ENCODE measurements at places on chromosomes 6 and 20.
A peak's percentile ranks its signal among the peaks of the same experiment; 100 is the strongest.

DNA sequence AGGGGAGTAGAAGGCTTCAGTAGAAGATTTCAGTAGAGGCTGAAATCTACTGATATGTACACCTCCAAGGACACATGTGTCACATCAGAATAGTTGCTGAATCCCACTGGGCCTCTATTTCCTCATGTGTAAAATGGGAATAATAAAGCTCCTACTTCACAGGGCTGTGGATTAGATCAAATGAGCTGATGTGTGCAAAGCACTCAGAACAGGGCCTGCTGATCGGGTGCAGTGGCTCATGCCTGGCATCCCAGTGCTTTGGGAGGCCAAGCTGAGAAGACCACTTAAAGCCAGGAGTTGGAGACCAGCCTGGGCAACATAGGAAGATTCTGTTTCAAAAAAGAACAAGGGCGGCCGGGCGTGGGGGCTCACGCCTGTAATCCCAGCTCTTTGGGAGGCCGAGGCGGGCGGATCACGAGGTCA, 8.1 kb upstream of the AP5S1 start:
- no peak for ATAC-seq

- no peak for ATAC-seq
Measured at GRCh38 chr6:42108071-42108470, 34.3 kb downstream of the C6orf132 start.

DNA sequence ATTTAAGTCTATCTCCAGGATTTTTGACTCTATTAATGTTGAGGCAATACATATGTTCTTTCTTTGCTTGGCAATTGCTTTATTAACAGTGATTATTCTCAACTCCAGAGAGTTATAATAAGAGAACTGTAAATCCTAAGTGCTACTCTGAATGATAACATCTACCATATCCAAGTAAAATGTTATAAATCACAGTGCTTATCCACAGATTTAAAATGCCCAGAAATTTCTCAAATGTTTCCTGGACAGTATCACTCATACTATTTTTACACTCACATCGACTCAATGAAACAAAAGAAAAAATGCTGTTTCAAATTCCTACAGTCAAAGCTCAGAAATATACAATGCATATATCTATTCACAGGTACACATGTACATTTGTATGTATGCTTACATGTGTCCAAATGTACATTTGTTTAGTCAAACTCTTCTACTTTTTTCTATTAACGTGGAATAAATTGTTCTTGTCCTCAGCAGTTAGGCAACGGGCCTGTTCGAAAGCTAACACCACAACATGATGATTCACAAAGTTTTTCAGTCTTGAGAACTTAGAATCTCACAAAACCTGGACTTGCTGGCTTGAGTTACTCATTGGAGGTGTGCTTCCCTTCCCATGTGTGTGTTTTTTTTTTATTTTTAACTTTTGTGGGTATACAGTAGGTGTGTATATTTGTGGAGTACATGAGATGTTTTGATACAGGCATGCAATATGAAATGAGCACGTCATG, 193.0 kb downstream of the GJA10 start:
- ATAC-seq, result no peak

GRCh38 chr20:58555078-58555765, 40.0 kb upstream of the APCDD1L start:
- ATAC-seq, result no peak

- ATAC-seq, result peak; percentile 9
Measured at GRCh38 chr20:58650181-58650775, 805 bp upstream of the STX16 start.

- no peak for ATAC-seq
Measured at GRCh38 chr6:156917213-156917612, 140.0 kb downstream of the ARID1B start.

GRCh38 chr6:129359811-129360681, 349.9 kb downstream of the ARHGAP18 start:
- ATAC-seq, result no peak

- ATAC-seq, result no peak
Measured at GRCh38 chr20:64115171-64115911, 8.0 kb upstream of the NPBWR2 start.

DNA sequence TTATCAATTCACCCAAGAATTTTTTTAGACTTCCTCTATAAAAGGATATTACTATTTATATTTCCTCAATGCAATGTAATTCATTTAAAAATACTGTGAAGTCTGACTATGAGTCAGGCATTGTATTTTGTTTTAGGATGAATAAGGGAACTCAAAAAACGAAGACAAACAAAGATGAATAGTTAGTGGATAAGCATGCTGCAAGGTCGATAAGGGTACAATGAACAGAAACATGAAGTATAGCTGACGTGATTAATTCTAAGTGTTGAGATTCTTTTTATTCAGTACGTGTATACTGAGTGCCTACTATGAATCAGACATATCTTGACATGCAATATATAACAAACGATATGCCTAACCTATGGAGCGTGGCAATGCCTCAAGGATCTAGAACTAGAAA, 105.4 kb downstream of the PDE10A start:
- no peak for ATAC-seq

DNA sequence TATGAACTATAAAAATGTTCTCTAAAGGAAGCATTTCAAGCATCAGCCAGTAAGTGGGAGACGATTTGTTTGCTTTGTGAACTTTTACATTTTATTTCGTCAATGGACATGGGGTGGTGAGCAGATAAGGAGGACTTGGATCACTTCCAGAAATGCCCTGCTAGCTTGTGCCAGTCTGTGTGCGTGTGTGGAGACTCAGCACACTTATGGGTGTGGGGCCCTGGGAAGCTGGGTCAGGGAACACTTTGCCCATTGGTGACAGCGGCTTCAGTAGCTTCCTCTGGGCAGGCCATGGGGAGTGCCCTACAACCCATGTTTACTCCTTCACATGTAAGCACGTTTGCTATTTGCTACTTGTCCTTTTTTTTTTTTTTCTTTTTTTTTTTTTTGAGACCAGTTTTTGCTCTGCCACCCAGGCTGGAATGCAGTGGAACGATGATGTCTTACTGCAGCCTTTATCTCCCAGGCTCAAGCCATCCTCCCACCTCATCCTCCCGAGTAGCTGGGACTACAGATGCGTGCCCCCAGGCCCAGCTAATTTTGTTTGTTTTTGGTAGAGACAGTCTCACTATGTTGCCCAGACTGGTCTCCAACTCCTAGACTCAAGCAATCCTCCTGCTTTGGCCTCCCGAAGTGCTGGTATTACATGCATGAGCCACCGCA, 24.2 kb downstream of the PRDM1 start:
- no peak for ATAC-seq

DNA sequence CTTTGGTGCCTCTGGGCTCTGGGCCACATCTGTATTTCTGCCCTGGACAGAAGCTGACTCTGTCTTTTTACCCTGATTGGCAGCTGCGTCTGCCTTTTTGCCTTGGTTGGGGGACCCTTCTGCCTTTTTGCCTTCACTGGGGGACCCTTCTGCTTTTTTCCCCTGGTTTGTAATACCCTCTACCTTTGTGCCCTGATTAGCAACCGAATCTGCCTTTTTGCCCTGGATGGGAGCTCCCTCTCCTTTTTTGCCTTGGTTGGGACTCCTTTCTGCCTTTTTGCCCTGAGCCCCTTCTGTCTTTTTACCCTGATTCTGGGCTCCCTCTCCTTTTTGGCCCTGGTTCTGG, 23.4 kb downstream of the RRBP1 start:
- no peak for ATAC-seq

GRCh38 chr6:56573624-56574023, 69.1 kb downstream of the DST start:
- ATAC-seq, result no peak

DNA sequence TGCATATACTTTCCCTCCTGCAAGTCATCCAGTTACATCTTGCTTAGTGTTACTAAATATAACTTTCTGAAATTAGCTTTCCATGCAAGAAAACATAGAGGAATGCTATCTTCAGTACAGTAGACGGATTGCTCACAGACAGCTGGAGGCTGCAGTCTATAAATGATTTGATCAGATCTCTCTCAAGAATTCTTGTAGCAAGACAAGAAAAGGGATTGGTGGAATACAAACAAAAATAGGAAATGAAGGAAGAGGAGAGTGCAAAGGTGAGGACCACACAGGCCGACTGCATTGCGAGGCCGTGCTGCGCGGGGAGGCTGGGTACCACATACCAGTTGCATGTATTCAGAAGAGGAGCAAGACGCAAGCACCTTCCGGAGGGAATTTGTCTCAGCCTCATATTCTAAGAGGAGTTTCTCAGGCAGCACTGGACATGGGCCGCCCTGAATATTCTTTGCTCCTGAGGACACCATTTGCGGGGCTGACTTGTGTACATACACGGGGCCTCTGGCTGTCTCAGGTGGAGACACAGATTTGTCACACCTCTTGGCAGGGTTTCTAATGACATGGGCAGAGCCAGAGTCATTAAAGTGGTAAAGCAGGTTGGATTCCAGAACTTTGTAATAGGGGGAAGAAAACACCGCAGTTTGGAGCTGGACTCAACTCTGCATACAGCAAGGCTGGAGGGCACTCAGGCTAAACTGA, 22.7 kb upstream of the KIF25 start:
- no peak for ATAC-seq

GRCh38 chr6:143515061-143515760, 3.7 kb upstream of the FUCA2 start:
- no peak for ATAC-seq

GRCh38 chr20:1625083-1625690, 5.4 kb upstream of the SIRPB1 start:
- ATAC-seq, result peak; percentile 72

- ATAC-seq, result peak; percentile 74
Measured at GRCh38 chr6:38638941-38639497, 710 bp downstream of the BTBD9 start.

- ATAC-seq, result peak; percentile 44
Measured at GRCh38 chr6:107489636-107490565, at the start of gene SOBP. Gene SOBP (plus strand): TSS chr6:107490117. CDS start chr6:107490617, 500 bp downstream.

GRCh38 chr6:128290221-128290620, 230.2 kb downstream of the PTPRK start:
- ATAC-seq, result no peak

DNA sequence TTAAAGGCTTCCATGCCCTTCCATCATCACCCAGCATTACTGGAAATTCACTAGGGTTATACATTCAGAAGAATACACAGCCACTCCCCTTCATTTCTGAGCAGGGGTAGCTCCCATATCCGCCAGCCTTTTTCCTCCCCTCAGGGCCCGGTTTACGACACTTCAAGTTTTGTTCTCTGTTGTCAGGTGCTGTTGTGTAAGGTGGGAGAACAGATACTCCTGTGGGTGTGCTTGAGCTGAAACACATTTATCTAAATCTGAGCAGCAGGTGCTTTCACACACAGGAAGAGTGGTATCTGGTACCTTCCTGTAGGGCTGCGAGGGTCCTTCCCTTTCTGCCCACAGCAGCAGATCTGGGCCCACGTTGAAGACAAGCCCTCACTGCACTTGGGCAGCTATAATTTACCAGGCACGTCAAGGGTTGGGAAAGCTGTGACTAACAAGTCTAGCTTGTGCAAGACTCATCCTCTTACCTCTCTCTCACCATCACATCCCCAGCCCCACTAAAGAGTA, 215.8 kb upstream of the RREB1 start:
- ATAC-seq, result no peak

DNA sequence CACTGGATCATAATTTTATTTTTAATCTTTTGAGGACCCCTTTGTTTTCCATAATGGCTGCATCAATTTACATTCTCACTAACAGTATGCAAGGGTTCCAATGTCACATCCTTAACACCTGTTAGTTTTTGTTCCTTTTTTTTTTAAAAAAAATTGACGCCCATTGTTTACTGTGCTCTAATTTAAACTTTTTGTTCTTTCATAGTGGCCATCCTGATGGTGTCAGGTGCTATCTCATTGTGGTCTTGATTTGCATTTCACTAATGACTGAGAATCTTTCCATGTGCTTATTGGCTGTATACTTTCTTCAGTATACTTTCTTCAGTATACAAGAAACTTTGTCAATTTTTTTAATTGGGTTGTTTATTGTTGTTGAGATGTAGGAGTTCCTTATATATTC, 347.0 kb downstream of the RNGTT start:
- no peak for ATAC-seq

DNA sequence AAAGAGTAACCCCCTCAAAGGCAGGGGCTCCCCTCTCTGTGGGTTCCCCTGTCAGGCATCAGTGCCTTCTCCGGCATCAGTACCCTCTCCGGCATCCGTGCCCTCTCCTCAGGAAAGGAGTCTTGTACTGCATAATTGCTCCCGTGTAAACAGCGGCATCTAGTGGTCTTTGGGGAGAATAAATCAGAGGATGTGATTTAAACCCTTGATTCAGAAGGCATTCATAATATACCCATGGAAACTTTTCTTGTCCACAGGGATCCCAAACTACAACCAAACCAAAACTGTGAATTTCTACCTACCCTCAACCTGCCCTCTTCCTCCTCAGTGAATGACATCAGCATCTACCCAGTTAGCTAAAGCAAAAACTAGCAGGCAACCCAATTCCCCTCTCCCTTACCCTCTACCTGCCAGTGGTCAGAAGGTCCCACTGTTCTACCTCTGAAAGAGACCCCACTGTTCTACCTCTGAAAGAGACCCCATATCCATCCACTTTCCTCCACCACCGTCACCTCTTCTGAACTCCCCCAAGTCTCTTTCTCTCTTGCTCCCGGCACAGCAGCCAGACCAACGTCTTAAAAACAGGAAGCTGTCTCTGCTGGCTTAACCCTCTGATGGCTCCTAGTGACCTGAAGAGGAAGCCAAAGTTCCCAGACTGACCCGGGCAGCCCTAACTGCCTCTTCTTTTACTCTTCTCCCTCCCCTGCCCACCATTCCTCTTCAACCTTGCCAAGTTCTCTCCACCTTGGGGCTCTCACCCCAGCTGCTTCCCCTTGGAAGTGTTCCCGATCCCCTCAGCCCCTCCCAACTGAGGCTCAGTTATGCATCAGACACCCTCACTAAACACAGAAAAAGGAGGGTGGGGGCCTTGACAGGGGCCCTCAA, 27.2 kb downstream of the UBE2V1 start:
- peak; percentile 75 for ATAC-seq

DNA sequence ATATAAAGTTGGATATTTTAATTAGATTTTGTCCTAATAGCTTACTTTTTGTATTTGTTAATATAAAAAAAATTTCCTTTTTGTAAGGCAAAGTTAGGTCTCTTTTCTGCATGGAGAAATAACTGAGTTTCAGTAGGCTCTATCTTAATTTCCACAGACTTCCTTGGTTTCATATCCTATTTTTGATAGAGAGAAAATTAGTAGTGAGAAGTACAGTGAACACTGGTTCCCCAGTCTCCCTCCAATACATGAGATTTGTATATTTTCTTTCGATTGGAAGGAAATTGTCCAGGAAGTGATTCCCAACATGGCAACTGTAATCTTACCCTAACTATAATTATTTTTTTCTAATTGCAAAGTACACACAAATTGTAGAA, 26.4 kb downstream of the TRIM27 start:
- ATAC-seq, result no peak
